ENCODE measurements at places on chromosomes 13 and 19.

- DNase-seq, result peak; percentile 75
These were observed 13.7 kb upstream of the SERPINE3 start for GRCh38 chr13:51325837-51326236.

- DNase-seq, result no peak
These were observed 23.0 kb upstream of the PLPP2 start for GRCh38 chr19:313988-314815.

GRCh38 chr13:82654861-82655855, 1227.1 kb downstream of the SLITRK1 start:
- no peak for DNase-seq

GRCh38 chr19:5132206-5132560, 163.3 kb downstream of the KDM4B start:
- DNase-seq, result no peak

DNA sequence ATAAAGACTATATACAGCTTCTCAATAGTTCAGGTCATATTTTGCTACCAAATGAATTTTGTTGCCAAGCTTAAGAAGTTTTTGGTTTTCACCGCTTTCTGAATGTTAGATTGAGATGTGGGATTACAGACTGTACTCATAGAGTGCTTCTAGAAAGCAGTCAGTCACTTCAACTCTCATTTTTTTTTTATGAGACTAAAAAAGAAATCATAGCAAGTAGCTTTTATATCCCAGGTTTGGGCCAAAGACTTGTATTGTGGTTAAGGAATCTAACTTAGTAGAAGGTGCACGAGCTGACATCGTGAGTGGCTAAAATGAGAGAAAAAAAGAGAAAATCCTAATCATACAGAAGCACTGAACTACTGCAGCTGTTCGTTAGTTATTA, 2.2 kb upstream of the USPL1 start:
- no peak for DNase-seq

DNA sequence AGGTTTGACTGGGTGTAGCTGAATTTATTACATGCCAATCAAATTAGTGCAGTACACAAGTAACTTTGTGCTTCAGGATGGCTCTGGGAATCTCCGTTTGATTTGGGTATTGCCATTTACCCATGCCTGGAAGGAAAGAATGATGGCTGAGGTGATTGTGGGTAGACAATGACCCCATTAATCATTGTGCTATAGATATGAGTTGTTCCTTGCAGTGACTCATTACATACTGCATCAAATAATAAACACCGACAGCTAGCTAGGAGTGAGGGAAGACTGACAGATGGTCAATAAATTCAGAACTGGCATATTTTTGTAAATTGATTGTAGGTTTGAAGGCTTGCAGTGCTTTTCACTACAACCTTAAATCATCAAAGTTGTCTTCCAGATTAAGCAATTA, 1069.5 kb downstream of the DIAPH3 start:
- no peak for DNase-seq

DNA sequence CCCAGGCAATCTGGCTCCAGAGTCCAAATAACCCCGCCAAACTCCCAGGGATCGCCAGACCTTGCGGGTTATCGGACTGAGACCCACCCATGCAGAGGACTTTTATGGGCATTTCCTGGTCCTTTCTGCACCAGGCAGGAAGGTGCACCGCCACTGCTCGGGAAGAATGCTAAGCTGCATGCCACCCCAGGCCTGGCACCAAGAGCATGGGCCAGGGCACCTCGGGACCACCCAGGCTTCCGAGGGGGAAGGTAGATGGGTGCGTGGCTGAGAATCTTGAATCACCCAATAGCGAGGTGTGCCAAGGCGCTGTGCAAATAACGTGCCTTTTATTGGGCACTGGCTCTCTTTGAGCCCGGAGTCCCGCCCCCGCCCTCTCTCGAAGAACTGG, 422 bp upstream of the ZNF575 start:
- DNase-seq, result peak; percentile 60

DNA sequence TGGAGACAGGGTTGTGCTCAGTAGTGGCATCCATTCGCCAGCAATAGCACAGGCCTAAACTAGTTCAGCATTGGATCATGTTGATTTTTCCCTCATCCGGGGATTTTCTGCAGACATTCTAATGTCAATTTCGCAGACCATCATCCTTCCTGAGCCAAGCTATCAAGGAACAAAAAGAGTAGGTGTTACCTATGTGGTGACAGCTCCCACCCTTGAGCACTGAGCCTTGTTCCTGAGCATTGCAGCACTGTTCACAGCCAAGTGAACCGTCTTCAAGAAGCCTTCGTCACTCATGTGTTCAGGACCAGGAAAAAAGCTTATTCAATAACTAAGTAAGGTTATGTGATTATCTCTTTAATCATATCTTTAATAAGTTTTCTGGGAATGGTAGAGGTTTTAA, 576.2 kb downstream of the UQCRFS1 start:
- no peak for DNase-seq

- peak; percentile 90 for DNase-seq
These were observed 11.7 kb downstream of the NTN5 start for GRCh38 chr19:48660852-48661710.

GRCh38 chr13:78993792-78994191, 334.8 kb upstream of the OBI1 start:
- DNase-seq, result no peak

DNA sequence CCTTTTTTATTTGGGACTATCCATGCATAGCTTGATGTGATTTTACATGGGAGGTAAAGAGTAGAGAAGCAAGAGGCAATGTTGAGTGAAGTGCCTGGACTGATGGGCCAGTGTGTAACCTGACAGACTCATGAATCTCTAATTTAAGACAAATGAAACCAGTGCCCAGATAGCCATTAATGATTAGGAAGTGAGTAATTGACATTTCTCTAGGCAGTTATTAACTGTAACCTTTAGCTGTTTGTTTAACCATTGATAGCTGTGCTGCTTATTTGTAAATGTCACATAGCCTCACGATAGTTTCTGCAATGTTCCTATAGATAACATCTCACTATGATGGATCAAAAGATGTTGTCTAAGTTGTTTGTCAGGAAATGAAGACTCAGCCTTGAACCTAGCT, 1047.5 kb upstream of the SPRY2 start:
- no peak for DNase-seq

DNA sequence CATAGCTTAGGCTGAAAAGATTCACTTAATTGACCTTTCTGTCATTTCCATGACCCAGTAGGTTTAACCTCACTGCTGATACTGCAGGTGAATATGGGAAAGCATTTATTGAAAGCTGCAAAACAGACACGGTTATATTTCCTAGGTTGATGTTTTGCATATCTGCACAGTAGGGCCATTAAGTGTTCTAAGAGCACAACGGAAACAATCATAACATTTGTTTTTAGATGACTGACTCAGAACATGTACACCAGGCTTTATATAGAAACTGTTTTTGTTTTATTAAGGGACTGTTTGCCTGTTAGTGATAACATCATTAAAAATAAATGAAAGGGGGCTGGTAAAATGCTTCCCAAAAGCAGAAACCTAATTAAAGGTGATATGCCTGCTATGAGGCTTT, 367.8 kb downstream of the DACH1 start:
- no peak for DNase-seq

- DNase-seq, result peak; percentile 86
These were observed 64.4 kb upstream of the TM9SF2 start for GRCh38 chr13:99436686-99437416.

- DNase-seq, result peak; percentile 66
These were observed at the start of gene PVR for GRCh38 chr19:44643605-44644401. TSS of gene PVR (plus strand) at chr19:44643910. CDS start at chr19:44644097, 187 bp downstream.

GRCh38 chr13:86052141-86052540, 252.9 kb upstream of the SLITRK6 start:
- no peak for DNase-seq

DNA sequence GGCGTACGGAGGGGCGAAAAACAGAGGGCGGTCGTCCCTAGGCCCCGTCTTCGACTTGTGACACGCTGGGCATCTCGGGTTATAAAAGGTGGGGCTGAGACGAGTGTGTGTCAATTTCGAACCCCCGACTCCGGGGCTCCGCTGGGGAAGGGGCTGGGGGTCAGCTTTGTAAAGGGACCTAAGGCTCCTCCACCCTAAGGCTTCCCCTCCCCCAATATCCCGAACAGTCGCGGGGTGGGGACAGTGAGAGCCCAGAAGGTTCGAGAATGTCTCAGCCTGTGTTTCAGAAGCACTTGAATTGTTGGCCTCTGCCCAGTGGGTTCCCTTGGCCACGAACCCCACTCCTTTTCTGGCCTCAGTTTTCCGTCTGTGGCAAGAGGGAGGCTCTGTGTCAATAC, 450 bp downstream of the SELENOW start:
- DNase-seq, result peak; percentile 73

DNA sequence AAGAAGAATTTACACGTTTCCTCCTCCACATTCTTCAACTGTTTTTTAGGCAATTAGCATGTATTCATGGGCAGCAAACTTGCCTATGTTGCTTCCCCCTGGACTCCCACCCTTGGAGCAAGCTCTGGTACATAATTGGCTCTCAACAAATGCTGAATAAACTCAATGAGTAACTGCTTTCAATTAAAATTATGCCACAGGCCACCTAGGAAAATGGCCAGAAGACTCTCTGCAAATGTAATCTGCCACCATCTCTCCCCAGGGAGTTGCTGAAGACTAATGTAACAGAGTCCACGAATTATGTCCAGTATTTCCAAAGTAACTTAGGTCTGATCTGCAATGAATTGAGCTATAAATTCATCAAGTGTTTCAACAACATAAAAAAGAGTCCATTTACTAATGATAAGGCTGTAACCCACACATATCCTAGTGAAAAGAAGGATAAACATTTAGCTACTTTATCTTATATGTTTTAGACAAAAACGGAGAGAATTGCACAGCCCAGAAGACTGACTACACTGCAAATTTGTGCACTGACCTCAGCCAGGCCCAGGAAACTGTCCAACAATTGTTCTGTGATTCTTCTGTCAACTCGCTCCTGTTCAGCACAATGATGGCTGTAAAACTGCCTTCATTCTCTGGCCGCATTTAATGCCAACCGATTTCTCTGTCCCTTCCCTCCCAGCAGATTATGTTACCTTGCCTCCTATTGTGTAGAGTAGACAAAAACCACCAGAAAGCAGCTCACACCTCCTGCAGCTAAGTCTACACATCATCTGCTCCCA, 808.6 kb upstream of the ARGLU1 start:
- DNase-seq, result peak; percentile 38

DNA sequence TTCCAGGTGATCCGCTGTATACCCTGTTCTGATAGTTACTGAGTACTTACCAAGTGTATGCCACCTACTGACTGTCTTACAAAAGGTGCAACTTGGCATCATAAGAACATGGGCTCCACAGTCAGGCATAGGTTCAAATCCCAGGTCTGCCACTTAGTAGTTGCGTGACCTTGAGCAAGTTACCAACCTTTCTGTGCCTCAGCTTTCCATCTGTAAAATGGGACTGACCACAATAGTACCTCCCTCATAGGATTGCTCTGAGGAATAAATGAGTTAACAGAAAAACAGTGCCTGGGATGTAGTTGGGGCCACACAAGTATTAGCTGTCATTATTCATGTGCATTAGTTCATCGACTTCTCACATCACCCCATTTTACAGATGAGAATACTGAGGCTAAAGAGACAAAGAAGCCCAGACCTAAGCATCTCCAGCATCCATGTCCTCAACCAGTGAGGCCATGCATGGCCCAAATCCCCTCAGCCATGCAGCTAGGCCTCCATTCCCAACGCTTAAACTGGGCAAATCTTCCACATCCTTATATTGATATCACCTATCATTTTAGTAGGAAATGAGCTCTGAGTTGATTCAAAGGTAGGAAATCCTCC, 51.3 kb upstream of the UBE2L5 start:
- DNase-seq, result no peak

DNA sequence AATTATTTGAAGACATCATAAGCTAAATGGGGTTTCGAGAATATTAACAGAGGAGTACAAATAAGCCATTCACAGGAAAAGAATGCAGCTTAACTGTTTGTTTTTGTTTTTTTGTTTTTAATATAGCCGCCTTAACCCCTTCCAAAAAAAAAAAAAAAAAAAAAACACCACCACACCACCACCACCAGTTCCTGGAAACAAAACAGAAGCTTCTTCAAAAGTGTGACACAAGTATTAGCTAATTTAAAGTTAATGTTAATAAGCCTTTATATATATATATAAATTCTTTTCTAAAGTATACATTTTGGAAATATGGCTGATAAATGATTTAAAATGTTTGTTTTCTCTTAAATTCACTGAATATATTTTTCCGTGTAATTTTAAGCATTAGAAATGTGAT, 1.4 kb downstream of the RAP2A start:
- DNase-seq, result no peak

- DNase-seq, result no peak
These were observed 248.8 kb downstream of the DACH1 start for GRCh38 chr13:71618159-71618558.

- DNase-seq, result no peak
These were observed 50.9 kb upstream of the TPM4 start for GRCh38 chr19:16025108-16026101.

DNA sequence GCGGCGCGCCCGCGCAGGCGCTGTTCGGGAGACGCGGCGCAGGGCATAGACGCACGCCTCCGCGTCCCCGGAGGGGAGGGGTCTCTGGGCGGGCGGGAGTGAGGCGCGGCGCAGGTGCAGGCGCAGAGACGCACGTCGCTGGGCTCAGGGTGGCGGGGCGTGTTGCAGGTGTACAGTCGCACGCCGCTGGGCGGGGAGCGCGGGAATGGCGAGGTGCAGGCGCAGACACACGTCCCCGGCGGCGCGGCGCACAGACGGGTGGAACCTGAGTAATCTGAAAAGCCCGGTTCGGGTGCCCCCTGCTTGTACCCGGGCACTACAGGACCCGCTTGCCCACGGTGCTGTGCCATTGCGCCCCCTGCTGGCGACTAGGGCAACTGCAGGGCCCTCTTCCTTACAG, 44.7 kb downstream of the PLPP2 start:
- no peak for DNase-seq

GRCh38 chr19:50567052-50567841, 988 bp downstream of the LRRC4B start:
- DNase-seq, result peak; percentile 70

- DNase-seq, result no peak
These were observed 10.2 kb downstream of the COLGALT1 start for GRCh38 chr19:17565611-17566010.

DNA sequence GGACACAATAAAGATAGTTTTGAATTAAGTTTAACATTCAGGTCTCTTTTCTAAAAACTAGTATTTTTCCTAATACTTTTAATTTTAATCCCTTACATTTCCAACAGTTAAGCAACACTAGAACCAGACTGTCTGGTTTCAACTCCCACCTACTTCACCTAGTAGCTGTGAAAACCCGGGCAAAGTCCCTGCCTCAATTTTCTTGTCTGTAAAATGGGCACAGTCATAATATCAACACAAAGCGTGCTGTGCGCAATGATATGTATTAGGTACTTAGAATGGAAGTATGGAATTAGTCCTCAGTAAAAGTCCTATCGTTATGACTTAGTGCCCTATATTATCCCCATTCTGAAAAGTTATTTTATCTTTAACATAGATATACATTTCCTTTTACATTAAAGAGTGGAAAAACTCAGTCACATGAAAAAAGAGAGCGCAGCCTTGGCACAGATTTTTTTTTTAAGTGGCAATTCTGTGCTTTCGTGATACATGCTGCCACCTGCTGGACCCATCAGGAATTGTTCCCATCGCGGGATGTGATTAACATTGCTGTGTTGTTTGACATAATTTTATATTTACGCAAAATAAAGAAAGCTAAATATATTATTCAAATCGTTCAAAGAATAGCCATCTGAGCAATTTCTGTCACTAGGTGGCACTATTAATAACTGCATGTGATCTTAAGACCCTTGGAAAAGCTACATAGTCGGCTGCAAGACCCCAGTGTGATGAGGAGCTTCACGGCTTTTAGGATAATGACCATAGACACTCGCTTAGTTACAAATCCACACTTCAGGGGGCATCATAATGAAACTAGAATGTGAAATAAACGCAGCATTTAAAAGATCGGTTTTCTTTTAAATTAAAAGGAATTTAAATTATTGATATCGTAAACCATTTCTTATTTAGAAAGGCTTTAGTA, 59.9 kb downstream of the LIG4 start:
- DNase-seq, result peak; percentile 53
